ENCODE measurements at places on chromosomes 4 and X. TPM values are rescaled to one million over a fixed set of nuclear protein-coding genes. Genes with fewer than 3 reads are reported as not detected.
A peak's percentile ranks its signal among the peaks of the same experiment; 100 is the strongest.

- DNase-seq = no peak
Observed at GRCh38 chrX:127404161-127404560, 584.6 kb downstream of the PRR32 start.

GRCh38 chr4:81504112-81505003 is 32.7 kb upstream of the RASGEF1B start:
- DNase-seq = no peak

- no peak for DNase-seq
Observed at GRCh38 chr4:73870768-73871167, 1.6 kb downstream of the CXCL1 start.

DNA sequence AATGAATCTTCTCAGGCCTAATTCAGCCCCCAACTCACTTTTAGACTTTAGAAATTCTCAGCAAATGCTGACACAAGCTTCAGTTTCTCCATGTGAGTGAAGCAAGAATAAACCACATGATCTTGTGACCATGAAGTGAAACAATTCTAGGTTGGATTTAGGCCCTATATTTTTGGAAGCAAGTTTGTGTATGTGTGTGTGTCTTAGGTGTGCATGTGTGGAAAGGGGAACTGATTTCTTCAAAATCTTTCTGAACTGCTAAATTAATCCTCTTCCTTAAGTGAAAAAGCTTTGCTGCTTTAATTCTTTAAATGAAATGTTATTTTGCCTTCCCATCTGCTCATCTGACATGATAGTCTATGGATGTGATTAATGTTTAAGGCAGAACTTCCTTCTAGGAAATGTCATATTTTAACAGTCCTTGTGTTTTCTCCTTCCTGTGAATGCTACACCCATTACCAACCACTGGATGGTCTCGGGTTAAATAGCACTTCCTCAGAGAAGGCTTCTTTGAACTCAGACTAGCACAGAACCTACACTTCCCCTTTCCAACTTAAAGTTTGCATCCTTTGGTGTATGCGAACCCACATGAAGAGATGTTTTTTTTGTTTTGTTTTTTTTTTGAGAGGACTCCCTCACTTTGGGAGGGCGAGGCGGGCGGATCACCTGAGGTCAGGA is 1.2 kb upstream of the TMEM144 start:
- DNase-seq = no peak

LSM6 gene
- total RNA-seq = 17.0 TPM

PAGE2B gene
- not detected for total RNA-seq

DNA sequence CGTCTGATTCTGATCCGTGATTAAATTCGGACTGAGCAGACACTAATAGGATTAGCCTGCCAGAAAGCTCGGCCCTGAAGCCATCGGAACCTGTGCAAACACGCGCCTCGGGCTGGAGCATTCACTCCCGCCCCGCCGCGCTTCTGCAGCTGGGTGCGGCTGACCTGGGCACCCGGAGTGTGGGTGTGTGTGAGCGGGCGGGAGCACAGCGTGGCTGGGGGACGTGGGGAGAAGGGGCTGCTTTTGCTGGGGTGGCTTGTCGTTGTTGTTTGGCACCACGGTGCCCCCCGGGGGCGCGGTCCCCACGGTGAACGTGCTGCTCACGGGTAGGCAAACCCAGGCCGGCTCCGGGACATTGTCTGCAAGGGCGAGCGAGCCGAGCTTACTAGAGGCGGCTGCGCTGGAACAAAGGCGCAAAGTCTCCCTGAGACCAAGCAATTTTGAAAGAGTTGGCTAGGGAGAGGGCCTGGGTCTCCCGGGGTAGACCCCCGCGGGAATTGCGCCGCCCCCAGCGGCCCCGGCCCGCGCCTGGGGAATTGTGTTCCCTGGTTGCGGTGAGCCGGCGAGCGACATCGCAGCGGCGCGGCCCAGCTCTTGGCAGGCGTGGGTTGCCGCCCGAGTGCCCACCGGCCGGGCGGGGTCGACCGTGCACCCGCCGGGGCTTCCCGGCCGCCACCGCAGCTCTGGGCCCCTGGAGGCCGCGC is 1.4 kb downstream of the MAMLD1 start:
- no peak for DNase-seq

GRCh38 chr4:81049907-81050306 is 19.4 kb downstream of the BMP3 start:
- DNase-seq = no peak

DNA sequence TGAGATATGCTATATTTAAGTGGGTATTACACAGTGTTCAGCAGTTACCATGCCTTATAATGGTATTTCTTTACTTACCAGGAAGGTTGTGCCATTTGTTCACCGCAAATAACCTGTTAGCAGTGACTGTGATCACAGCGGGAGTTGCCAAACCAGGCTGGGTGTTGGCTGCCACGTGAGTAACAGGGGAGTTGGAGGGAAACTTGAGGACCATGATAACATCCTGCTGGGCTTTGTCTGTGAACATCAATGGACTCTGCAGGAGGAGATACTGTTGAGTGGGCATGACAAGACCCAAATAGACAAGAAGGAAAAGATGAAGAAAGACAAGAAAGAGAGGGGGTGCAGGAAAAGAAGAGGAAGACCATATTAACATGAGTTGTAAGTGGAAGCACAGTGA is 242.9 kb downstream of the DCLK2 start:
- no peak for DNase-seq

GRCh38 chr4:69490271-69490670 is 5.4 kb downstream of the UGT2B4 start:
- DNase-seq = no peak

MAGEE2 gene
- total RNA-seq = not detected

DNA sequence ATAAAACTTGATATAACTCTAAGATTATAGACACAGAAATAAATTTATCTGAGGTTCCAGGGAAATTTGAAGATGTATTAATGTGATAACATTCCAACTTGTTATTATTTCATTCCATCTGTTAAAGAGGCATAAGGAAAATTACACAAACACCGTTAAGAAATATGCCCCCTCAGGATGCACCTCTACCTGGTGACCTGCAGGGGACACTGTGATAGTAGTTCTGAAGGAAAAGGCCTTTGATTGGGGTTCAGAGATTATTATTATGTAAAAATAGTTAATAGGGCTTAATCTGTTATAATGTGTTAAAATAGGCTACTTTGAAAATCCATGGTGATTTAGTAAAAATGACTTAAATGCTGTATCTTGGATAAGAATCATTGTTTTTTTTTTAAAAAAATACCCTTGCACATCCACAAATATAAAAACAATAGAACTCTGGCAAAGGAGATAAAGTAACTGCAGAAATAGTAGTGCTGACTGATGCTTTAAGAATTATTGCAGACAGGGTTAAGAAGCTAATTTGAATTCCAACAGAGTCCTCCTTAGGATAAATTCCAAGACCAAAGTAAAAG is 6.1 kb upstream of the ABRAXAS1 start:
- peak; percentile 22 for DNase-seq

- peak; percentile 98 for DNase-seq
Observed at GRCh38 chrX:317424-318067, 1.1 kb downstream of the GTPBP6 start.

GRCh38 chrX:65712005-65712806 is 44.8 kb downstream of the MSN start:
- no peak for DNase-seq

CYBB gene
- total RNA-seq = 1.4 TPM

DNA sequence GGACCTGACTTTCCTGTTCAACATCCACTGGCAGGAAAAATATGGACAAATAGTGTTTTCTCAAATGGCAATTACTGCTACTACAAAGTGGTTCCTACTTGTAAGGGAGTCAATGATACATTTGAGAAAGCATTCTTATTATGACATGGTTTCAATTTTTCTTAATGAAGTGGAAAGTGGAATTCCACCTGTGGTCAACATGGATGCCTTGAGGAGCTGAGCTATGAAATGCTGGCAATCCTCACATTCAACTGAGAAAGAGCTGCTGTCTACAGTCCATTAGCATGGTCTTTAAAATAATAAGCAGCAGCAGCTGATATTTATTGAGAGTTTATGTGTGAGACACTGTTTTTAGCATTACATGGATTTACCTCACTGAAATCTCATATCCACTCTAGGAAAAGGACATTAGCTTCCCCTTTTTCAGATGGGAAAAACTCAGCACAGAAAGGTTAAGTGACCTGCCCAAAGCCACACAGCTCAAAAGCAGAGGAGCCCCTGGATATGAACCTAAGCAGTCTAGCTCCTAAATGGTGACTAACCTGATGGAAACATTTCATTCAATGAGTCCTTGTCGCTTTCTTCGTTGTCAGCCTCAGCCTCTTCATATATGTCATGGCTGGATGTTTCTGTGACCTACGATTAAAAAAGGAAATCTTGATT is 29.2 kb downstream of the MAP7D3 start:
- DNase-seq = no peak

DNA sequence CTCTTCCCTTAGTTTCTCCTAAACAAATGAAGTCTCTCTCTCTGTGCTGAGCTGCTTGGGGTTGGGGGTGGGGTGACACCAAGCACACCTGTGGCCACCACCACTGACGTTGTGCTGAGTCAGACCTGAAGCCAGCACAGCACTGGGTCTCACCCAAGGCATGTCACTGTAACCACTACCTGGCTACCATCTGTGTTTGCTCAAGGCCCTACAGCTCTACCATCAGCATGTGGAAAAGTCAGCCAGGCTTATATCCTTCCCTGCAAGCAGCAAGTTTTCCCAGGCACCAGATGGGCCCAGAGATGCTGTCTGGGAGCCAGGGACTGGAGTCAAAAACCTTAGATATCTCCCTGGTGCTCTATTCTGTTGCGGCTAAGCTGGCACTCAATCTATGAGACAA is 6.9 kb downstream of the CXCL10 start:
- DNase-seq = no peak

DNA sequence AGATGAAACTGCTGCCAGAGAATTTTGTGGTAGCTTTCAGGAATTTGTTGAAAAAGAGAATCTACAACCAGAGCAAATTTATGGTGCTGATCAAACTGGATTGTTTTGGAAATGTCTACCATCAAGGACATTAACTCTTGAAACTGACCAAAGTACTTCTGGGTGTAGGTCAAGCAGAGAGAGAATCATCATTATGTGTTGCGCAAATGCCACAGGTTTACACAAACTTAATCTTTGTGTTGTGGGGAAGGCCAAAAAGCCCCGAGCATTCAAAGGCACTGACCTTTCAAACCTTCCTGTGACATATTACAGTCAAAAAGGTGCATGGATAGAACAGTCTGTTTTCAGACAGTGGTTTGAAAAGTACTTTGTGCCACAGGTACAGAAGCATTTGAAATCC is 2.1 kb downstream of the TIGD2 start:
- peak; percentile 22 for DNase-seq

GRCh38 chr4:159545556-159545955 is 442.7 kb downstream of the RAPGEF2 start:
- no peak for DNase-seq

PNCK gene
- 0.29 TPM for total RNA-seq

GRCh38 chr4:145380123-145380522 is 101.5 kb upstream of the SMAD1 start:
- no peak for DNase-seq

- peak; percentile 71 for DNase-seq
Observed at GRCh38 chr4:8540586-8540985, 39.6 kb upstream of the GPR78 start.

FGFRL1 gene
- total RNA-seq = 29.2 TPM

Measured in osteoblast (primary cell).